CD4-positive, CD25-positive, alpha-beta regulatory T cell (primary cell): ENCODE measurements at places on chromosomes 2 and 18.

DNA sequence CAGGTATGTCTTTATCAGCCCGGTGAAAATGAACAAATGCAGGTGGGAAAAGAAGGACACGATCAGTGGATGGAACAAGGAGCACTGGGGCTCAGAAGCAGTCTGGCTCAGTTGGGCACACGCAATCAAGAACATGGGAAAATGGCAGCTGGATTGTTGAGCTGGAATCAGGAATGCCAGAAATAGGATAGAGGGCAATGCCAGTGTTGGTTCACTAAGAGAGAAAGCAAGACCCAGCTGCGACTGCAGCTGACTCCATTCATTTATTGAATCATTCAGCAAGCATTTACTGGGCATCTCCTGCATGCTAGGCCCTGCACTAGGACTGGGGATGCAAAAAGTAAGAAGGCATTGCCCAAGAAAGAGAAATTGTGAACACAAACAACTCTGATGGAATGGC is 13.6 kb upstream of the TTR start:
- no peaks in the 10 kb centered on the region for H3K27me3 ChIP-seq
- no peaks in the 10 kb centered on the region for H3K4me1 ChIP-seq
- DNase-seq: no peak
- H3K27ac ChIP-seq: no peak overlapping the region

DNA sequence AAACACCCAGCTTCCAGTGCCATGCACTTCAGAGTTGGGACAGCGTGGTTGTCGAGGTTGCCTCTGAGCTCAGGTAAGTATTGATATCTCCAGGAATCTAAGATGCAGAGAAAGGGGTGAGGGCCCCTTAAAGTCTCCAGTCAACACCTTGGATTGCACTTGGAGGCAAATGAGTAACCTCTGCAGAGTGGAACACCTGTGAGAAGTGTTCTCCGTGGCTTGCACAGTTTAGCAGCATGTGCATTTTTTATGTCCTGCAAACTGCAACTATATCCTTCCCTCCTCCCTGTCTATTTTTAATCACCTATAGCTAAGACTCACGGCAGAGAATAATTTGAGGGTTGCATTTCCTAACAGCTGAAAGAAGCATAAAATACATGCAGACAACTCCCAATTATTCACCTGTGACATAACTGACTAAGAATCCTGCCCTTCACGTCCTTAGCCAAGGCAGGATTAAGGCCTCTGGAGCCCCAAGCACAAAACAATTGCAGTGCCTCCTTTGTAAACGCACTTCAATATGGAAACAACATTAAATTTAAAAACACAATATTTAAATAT is 1.6 kb upstream of the ZNF385B start:
- DNase-seq: no peak
- peaks cover 4% of the 10 kb centered on the region for H3K4me1 ChIP-seq
- no peak overlapping the region for H3K4me3 ChIP-seq
- H3K27ac ChIP-seq: no peak overlapping the region
- H3K27me3 ChIP-seq: peaks cover 23% of the 10 kb centered on the region

DNA sequence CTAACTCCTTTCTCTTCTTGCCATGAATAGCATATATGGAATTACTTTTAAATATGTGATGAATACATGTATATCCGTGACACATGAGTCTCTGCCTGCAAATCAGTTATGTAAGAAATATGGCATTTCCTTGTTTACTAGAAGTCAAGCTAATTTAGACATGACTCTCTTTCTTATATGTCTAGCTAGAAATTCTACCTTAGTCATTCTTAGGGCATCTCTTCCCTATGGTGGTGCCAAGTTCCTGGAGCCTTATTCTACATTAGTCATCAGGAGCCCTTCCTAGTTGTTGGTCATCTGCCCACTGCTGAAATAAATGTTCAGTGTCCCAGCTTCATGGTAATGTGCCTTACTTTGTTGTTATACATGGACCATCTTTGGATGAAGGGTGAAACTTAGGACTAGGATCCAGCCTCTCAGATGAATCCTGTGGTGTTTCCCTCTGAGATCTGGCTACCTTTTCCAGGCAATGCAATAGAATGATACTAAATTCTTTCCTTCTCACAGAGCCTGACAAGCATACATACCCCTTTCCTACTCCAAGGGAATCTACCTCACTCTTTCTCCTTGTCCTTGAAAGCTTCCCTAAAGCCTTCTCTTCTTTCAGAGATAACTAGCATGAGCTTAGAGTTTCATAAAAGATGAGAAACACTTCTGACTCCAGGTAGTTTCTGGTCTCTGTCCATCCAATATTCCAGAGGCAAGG is 415.3 kb upstream of the VWC2L start:
- H3K4me1 ChIP-seq: no peaks in the 10 kb centered on the region
- no peaks in the 10 kb centered on the region for H3K36me3 ChIP-seq
- H3K4me3 ChIP-seq: no peak overlapping the region
- H3K27ac ChIP-seq: no peak overlapping the region
- no peaks in the 10 kb centered on the region for H3K27me3 ChIP-seq
- DNase-seq: no peak

- DNase-seq: no peak
- H3K4me1 ChIP-seq: no peaks in the 10 kb centered on the region
- H3K27me3 ChIP-seq: peaks cover 3% of the 10 kb centered on the region
- H3K36me3 ChIP-seq: no peaks in the 10 kb centered on the region
Measured at GRCh38 chr2:74939919-74940812, 18.3 kb upstream of the POLE4 start.

GRCh38 chr2:105258835-105259350 is 17.4 kb downstream of the GPR45 start:
- no peak overlapping the region for H3K4me3 ChIP-seq
- DNase-seq: no peak
- H3K27ac ChIP-seq: no peak overlapping the region
- no peaks in the 10 kb centered on the region for H3K27me3 ChIP-seq
- no peaks in the 10 kb centered on the region for H3K4me1 ChIP-seq

GRCh38 chr18:9616049-9616448 is 1.7 kb upstream of the PPP4R1 start:
- DNase-seq: no peak
- no peak overlapping the region for H3K4me3 ChIP-seq

DNA sequence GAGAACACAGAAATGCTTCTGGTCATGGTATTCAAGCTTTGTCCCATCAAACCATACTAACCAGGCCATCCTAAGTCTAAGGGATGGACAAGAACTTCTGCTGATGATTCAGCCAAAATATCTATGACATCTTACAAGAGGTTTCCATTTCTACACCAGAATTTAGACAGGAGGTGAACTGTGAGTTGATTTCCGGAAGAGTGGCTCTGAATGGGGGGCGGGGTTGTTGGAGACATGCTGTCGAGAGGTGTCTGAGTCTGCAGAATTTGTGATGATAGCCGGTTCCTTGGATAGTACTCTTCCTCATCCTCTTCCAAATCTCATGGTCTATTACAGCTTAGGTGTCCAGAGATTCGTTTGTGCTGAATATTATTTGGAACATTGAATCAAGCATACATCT is 408.7 kb upstream of the TCF4 start:
- H3K27ac ChIP-seq: no peak overlapping the region
- H3K27me3 ChIP-seq: no peaks in the 10 kb centered on the region
- H3K4me3 ChIP-seq: no peak overlapping the region
- H3K36me3 ChIP-seq: no peaks in the 10 kb centered on the region
- no peaks in the 10 kb centered on the region for H3K4me1 ChIP-seq

GRCh38 chr2:147630585-147630984 is 214.2 kb upstream of the ACVR2A start:
- peaks cover 3% of the 10 kb centered on the region for H3K4me1 ChIP-seq
- no peak for DNase-seq
- no peaks in the 10 kb centered on the region for H3K27me3 ChIP-seq
- no peak overlapping the region for H3K4me3 ChIP-seq
- no peaks in the 10 kb centered on the region for H3K36me3 ChIP-seq
- H3K27ac ChIP-seq: no peak overlapping the region

DNA sequence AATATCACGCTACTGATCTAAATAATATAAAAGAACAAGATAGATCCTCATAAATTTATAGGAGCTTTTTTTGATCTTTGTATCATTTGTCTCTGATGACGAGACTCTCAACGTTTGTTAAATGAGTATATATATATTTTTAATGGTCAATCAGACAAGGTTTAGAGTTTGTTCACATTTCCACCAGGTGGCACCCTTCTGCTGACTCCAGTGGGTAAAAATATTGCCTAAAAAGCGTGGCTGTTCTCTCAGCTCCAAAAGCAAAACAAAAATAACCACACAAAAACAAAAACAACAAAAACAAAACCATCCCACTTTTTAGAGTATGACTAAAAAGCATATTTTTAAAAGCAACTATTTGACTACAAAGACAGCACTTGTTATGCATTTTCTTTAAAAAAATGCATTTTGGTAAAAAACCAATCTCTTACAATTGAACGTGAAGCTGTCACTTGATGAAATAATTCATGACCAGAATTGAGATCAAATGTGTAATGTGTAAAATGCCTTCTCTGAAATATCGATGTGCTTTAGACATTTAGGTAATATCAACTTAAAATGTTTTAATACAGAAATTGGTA is 723.2 kb downstream of the DPP10 start:
- H3K27me3 ChIP-seq: peaks cover 1% of the 10 kb centered on the region
- no peaks in the 10 kb centered on the region for H3K4me1 ChIP-seq
- DNase-seq: no peak
- no peaks in the 10 kb centered on the region for H3K36me3 ChIP-seq
- H3K4me3 ChIP-seq: no peak overlapping the region
- H3K27ac ChIP-seq: no peak overlapping the region
